ENCODE measurements at places on chromosomes 11 and 22.

- DNase-seq: peak; percentile 65
Measured at GRCh38 chr11:62340269-62340901, 3.1 kb downstream of the ASRGL1 start.

DNA sequence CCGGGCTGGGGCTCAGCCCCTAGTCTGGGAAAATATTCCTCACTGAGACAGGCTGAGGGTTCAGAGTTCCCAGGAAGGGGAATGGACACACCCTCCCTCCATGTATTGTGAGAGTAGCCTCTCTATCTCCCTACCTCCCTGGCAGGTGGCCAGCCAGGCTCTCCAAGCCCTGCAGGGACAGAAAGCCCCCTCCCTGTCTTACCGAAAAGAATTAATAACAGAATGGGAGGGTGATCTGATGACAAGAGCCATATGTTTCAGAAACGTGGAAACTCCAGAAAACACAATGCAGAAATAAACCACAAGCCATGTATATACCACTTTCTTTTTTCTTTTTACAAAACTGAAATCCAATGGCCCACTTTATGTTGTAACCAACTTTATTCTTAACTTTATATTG lies 140.0 kb downstream of the CHST1 start:
- DNase-seq: peak; percentile 93

GRCh38 chr11:1943977-1944376 lies 3.2 kb upstream of the MRPL23 start:
- peak; percentile 21 for DNase-seq

DNA sequence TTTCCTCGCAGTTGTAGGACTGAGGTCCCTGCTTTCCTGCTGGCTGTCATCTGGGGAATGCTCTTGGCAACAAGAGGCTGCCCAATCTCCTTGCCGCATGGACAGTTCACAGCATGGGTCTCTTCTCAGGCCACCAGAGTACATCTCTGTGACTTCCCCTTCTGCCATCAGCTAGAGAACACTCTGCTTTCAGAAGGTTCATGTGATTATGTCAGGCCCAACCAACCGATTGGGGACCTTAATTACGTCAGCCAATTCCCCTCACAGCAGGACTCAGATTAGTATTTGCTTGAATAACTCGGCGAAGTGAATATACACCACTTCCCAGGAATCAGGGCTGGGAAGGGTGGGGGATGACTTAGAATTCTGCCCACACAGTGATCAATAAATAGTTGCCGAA lies 61.9 kb upstream of the CSNK2A3 start:
- peak; percentile 69 for DNase-seq

DNA sequence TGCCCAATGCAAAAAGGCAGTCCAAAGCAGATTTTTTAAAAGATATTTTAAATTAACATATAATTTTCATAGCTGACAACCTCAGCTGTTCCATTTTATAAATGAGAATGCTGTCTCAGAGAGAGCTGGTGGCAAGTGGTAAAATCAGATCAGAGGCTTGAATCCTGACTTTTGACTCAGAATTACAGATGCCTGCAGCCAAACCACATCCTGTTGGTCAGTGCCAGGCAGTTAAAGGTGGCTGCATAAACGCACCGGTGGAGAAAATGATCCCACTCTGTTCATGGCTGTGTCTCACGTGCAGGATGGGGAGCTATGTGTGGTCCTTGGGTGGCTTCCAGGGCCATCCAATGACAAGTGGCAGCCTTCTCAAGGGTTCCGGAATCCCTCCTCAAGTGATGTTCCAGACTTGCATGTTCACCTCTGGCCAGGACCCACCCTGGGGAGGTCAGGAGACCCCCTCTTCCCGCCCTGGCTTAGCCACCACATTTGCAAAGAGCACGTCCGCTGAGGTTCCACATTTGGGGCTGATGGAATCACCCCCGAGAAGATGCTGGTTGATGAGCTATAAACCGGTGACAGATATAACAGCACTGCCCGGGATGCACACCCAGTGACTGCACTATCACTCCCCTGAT lies 155.5 kb downstream of the SHANK2 start:
- DNase-seq: no peak

- peak; percentile 52 for DNase-seq
Measured at GRCh38 chr11:76148231-76148630, 58.1 kb downstream of the WNT11 start.

DNA sequence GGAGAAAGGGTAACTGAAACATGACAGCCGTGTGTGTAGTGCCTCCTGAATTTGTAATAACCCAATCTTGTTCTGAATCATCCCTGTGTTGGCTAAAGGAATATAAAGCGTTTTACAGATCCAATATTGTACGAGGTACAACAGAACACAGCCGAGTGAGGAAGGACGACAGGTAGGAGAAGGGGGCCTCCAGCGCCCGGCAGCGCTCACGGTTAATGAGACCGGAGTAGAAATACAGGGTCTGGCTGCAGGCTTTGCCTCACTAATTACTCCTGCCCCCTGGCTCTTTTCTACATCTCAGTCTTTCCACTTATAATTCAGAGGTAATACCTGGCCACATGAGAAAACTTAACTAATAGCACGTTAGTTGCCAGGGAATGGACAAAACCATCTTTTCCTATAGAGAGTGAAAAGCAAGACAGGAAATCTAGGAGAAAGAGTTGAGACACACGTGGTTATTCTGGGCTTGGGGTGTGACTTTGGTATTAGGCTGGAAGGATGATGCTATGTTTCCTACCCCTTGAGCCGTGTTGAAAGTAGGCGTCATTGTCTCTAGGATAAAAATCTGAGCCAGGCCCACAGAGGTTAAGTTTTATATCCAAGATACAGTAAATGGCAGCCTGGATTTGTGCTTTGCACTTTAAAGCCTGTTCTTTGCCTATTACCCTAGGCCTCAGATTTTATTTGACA lies 54.1 kb downstream of the GRIK4 start:
- no peak for DNase-seq

DNA sequence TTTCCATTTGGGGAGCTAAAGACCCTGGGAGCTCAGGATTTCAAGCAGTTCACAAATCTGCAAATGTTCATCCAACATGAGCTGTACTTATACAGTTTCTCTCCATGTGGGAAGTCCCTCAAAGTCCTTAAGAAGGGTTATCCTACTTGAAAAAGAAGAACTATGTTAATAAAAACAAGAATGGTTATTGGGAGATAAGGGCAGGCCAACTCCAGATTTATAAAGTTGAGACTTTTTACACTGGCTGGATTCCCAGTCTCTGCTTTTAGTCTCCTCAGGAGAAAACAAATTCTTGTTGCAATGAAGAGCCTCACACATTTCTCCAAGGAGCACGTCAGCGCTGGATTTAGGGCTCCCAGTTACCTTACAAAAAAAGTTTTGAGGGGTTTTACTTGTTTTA lies 34.2 kb upstream of the CTTN start:
- DNase-seq: no peak

DNA sequence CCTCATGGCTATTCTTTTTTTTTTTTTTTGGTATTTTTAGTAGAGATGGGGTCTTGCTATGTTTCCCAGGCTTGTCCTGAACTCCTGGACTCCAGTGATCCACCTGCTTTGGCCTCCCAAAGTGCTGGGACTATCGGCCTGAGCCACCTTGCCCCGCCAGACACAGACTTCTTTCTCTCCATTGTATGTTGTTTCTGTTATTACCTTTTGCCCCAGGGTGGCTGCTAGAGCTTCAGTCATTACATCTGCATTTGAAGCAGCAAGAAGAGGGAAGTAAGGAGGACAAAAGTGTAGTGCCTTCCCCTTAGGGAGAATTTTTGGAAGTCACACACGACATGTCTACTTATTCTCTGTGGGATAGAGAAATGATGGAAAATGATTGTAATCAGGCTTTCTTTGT lies 10.1 kb upstream of the OSBP start:
- no peak for DNase-seq

DNA sequence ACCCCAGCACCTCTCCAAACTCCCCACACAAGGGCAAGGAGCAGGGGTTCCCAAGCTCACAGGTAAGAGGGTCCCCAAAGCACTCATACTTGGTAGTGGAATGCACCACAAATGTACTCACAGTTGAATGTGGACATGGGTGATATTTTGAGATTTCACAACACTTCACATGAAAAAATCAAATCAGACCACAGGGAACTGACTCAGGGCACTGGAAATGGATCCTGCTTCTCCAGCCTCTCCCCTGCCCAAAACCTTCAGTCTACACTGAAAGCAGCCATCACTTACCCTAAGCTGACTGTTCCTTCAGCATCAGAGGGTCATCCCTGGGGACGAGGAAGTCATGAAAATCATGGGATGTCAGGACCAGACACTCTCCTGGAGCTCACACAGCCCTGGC lies 40.2 kb downstream of the SCGB1A1 start:
- DNase-seq: no peak

DNA sequence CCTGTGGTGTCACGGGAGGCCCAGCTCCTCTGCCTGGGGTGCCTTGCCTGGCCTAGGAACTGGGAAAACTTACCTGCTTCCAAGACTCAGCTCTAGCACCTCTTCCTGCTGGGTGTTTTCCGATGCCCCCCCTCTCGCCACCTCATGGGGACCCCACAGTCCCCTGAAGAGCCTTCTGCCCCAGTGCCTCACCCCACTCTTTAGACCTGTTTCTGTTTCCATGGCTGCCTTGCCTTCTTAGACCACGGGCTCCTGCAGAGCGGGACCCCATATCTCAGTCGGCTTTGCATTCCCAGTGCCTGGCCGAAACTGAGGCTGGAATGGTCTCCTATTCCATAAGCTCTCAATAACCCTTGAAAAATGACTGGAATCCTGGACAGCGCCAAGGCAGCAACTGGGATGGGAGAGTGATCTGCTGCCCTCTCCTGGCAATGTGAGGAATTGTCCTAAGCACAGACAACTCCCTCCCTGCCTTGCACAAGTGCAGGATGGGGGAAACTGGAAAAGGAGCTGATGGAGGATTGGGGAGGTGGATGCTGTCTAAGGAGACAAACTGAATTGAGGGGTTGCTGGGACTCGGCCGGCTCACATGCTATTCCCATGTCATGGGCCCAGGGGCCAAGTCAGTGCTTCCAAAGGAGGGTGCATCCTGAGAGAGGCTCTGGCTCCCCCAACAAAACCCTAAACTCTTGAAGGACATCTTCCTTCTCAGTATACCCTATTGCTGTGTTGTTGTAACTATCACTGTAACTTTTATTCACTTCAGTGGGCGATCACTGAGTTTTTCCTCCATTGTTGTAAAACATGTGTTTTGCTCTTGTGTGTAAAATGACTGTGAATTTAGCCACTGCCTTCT lies 26.6 kb upstream of the IL17RA start:
- peak; percentile 72 for DNase-seq

DNA sequence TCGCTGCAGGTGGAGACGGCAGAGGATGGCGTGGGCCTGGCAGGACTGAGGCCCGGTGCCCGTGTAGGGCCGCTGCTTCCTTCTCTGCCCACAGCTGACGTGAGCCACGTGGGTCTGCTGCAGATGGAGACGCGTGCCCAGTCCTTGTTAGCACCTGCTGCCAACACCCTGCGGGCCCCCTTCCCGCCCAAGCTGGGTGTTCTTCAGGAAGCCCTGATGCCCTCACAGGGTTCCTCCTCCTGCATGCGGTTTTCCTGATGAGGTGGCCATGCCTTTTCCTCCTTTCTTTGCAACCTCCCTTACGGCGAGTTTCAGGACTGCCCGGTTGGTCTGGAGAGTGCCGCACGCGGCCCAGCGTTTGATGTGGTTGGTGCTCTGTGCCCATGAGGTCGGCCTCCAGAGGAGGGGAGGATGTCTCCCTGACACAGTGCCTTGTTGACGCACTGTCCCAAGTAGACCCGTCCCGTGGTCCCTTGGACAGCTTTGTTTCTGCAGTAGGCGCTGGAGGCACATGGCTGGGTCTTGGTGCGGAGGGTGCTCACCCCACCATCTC lies 44.7 kb downstream of the AP2A2 start:
- no peak for DNase-seq

GRCh38 chr11:123535401-123535800 lies 105.3 kb downstream of the GRAMD1B start:
- DNase-seq: no peak

DNA sequence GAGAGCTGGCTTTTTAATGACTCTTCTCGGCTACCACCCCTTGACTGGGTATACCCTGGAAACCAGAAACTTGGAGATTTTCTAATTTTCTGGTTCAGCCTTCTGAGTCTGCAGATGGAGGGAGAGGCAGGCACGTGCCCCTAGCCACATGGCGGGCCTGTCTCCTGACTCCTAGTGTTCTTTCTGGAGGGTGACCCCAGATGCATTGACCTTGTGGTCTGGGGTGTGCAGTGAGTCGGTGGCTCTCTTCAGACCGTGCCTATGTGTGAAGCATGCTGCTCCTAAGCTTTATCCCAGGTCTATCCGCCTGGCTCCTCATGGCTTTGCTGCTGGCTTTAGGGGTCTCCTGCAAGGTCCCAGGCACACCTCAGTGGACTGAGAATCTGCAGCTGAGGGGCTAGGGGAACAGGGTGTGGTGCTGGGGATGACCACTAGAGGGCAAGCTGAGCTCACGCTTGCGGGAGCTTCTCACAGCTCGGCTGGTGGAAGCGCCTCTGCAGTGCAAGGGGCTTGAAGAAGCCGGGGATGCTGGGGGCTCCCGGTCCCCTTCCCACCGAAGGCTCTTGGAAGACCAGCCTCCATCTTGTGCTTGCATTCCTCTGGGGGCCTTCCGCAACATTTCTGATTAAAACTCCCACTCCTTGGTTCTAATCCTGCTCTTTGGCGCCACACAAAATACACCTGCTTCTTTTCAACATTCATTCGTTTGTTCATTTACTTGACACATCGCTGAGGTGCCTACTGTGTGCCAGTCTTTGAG lies 51.8 kb downstream of the OTOG start:
- peak; percentile 73 for DNase-seq

Measured in NCI-H69 (cell line).